Fibroblast of the aortic adventitia (primary cell): ENCODE measurements at places on chromosomes 2 and 18.
A peak's percentile ranks its signal among the peaks of the same experiment; 100 is the strongest.

DNA sequence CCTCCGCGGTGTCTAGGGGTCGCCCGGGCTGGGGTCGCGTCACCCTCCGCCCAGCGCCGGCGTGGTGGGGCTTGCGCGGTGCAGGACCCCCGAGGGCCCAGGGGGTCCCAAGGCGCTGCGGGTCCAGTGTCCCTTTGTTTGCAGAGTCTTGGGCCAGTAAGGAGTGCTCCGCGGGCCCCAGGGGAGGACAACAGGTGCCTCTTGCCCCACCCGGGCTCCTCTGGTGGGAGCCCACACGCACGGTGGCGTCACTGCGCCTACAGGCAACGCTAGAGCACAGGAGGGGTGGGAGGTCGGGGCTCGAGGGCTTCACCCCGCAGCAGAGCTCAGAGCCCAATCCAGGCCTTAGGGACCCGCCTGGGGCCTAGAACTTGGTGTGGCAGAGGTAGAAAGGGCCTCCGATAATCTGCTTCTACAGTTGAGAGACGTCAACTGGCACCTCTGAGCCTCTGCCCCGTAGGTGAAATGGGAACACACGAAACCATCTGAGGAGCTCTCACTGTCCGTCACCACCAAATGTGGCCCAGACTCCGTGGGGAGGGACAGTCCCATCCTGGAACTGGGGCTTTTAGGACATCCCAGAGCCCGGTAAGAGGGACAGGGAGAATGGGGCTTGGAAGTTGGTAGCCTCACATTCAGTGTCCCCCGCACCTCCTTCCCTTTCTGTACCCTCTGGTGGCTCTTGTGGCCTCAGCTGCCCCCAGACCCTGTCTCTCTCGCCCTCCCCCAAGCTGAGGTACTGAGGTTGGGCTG, 1.4 kb downstream of the ARID5A start:
- no peak for DNase-seq

GRCh38 chr18:48356909-48357631, 52.1 kb downstream of the ZBTB7C start:
- no peak for DNase-seq

GRCh38 chr18:59646228-59646962, 50.8 kb downstream of the CCBE1 start:
- DNase-seq, result no peak

DNA sequence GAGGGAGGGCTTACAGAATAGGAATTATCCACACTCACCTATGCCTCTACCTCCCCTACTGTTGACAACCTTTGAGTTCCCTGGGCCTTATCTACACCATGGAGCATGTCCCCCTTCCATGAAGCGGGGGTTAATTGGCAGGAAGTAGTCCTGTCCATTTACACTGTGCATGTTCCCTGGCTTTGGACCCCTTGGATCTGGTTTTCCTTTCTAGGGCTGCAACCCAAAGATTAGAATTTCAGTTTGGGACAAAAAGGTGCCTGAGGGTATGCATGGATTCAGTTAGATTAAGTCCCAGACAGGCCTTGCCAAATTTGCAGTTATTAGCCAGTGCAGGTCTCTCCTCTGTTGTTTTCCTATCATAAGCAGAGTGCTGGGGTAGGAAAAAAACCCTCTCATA, 180.3 kb downstream of the CMPK2 start:
- no peak for DNase-seq

- peak; percentile 99 for DNase-seq
Measured at GRCh38 chr18:67525328-67526099, 9.0 kb upstream of the DSEL start.

GRCh38 chr2:33620-34019, 12.7 kb downstream of the FAM110C start:
- DNase-seq, result no peak

GRCh38 chr2:163155279-163155883, 316.8 kb upstream of the KCNH7 start:
- DNase-seq, result peak; percentile 49
